ENCODE measurements at places on chromosomes 3 and 15.

DNA sequence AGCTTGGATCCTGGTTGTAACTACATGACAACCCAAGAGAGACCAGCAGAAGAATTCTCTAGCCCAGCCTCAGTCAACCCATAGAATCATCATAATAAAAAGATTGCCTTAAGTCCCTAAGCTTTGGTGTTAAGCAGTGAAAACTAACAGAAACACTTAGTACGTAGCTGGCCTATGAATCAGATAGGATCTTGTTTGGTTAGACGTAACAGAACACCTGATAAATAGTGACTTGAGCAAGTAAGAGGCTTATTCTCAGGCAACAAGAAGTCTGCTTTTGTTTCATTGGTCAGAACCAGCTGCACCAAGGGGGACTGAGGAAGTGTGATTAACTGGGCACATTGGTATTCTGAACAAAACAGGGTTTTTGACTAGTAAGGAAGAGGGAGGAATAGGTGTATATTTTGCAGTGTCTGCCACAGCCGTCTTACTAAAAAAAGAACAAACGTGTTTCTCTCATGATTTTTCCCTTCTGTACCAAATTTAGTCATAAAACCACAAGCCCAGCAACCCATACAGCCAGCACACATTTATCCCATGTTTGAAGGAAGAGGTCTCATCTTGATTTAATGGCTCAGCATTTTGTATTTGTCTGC lies 53.3 kb upstream of the GLCE start:
- DNase-seq, result no peak

- no peak for DNase-seq
Observed at GRCh38 chr15:77530576-77530975, 102.1 kb downstream of the LINGO1 start.

DNA sequence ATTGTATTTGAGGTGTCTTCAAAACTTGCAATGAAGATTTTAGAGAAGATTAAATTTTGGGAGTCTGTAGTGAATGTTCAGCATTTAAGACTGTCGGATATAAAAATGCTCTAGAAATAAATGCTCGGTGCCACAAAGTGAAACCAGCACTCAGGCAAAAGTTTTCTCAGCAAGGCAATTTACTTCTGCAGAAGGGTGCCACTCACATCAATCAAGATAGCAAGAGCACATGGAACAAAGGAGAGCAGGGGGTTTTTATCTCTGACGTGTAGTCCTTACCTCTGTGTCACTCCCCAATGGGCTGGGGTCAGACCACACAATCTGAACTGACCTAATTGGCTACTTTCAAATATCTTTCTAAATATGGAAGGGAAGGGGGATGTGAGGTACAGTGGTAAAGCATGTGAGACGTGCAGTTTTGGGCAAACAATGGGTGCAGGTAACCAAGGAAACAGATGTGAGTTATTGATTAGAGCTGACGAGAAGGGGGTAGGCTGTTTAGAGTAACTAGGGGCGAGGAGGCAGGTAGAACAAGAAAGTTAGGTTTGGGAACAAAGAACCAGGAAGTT lies 23.4 kb upstream of the FXR1 start:
- no peak for DNase-seq

DNA sequence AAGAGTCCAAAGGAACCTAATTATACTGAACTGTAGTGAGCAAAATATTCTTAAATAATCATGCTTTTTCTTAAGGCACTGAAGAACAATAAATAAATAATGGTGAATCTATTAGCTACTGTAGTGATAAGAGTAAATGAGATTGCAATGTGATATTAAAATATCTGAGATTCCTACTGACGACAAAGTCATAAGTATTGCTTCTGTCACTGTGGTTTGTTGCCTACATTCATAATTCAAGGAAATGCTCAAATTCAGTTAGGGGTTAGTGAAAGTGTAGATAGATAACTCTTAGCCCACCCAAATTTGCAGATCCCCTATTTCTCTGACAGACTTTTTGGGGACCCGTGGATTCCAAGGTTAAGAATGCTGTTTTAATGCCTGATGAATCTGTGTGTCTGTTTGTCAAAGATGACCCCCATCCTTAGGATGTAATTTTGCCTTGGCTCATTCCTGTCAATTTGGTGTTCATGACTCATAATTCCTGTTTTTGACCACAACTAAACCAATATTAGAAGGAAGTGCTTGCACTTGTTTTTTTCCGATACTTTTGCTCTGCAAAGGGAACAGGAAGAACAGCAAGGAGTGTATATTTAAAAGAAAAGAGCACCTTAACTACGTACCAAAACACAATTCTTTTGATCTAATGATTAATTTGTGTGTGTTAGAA lies 86.7 kb downstream of the MAGI1 start:
- DNase-seq, result no peak

GRCh38 chr3:193347521-193348501 lies 30.7 kb downstream of the ATP13A5 start:
- peak; percentile 53 for DNase-seq

- no peak for DNase-seq
Observed at GRCh38 chr3:158976966-158977365, 175.1 kb downstream of the MFSD1 start.

- DNase-seq, result no peak
Observed at GRCh38 chr15:63041402-63041973, 1.1 kb upstream of the TPM1 start.

DNA sequence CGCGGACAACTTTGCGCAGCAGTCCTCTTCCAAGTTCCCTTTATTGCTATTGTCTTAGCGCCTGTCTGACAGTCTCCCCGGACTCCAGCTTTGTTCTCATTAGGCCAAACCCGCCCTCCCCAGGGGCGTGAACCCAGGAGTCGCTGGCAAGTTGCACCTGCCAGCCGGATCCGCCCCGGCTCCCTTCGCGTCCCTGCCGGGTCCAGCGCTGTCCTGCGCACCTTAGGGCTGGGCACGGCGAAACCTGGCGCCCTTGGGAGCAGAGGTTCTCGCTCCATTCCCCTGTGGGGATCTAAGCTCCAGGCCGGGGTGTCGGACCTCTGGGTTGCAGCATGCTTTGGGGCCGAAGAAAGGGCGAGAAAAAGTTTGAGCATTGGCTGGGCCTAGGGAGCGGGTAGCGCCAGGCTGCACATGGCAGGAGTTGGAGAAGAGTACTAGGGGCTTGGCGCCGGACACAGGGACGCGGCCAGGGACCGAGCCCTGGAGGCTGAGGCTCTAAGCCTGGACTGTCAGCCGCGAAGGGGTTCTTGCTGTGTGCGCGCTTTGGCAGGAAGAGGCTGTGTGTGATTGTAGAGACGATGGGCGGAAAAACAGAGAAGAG lies 335.1 kb upstream of the THRB start:
- DNase-seq, result no peak

- DNase-seq, result no peak
Observed at GRCh38 chr15:62962101-62962995, 80.2 kb upstream of the TPM1 start.

GRCh38 chr3:124385996-124386395 lies 344.3 kb upstream of the UMPS start:
- DNase-seq, result no peak

DNA sequence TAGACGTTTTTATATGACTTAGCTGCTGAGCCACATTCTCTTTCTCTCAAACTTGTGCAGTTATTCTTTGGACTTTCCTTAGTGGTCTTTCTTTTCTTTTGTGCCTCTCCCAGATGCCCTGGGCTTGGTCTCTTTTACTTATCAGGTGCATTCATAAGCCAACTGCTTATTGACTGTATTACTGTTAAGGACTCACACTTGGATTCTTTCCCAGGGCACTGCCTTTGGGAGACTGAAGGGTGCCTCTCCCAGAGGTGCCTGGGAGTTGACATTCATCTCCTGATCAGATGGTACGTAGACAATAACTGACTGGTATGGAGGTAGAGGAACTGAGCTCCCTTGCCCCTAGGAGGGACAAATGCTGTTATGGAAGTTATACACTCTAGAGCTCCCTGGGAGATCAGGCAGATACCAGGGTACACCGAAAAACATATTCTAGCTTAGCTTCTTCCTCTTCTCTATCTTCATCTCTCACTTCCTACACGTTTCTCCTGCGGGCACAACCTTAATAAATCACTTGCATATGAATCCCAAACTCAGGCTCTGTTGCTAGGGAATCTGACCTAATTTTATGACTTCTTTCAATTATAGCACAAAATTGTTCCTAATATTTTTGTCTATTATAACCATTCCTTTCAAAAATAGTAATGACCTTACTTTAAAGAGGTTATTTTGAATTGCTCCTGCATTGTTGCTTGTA lies 24.7 kb downstream of the PARP15 start:
- DNase-seq, result no peak

GRCh38 chr3:112817271-112817670 lies 29.4 kb downstream of the CD200R1L start:
- no peak for DNase-seq

Data from NCI-H2029 treated with DMSO at 0.1 percent for 48 hours (cell line).